T-helper 2 cell (primary cell): ENCODE measurements at places on chromosomes 2 and 18.

- DNase-seq: no peak
Measured at GRCh38 chr2:51213826-51214225, 181.9 kb upstream of the NRXN1 start.

GRCh38 chr2:30866974-30867373, 59.7 kb upstream of the CAPN13 start:
- DNase-seq: no peak

- no peak for DNase-seq
Measured at GRCh38 chr2:53216805-53217204, 550.8 kb upstream of the CHAC2 start.

GRCh38 chr2:37551783-37552182, 119.7 kb downstream of the CDC42EP3 start:
- no peak for DNase-seq

GRCh38 chr2:237774811-237775553, 23.6 kb upstream of the RBM44 start:
- no peak for DNase-seq

- no peak for DNase-seq
Measured at GRCh38 chr2:215862351-215862771, 151.0 kb downstream of the MREG start.

GRCh38 chr2:101388232-101388631, 929 bp upstream of the CREG2 start:
- DNase-seq: no peak

DNA sequence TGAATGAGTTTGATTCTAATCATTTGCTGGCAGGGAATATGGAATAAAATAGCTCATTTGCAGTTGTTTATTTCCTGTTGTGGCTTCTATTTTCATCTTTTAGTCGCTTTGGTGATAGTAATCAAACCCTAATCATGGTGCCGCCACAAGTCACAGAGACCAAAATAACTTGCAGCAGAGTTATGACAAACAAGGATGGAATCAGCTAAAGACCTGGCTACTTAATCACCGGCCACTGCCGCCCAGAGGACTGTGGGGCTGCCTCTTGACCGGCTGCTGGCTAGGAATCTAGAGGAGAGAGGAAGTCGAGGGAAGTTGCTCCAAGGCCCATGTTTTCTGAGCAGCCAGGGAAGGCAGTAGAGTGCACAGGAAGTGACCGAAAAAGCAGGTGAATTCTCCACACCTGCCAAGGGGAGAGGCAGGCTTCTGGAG, 5.1 kb upstream of the SMAD7 start:
- no peak for DNase-seq

DNA sequence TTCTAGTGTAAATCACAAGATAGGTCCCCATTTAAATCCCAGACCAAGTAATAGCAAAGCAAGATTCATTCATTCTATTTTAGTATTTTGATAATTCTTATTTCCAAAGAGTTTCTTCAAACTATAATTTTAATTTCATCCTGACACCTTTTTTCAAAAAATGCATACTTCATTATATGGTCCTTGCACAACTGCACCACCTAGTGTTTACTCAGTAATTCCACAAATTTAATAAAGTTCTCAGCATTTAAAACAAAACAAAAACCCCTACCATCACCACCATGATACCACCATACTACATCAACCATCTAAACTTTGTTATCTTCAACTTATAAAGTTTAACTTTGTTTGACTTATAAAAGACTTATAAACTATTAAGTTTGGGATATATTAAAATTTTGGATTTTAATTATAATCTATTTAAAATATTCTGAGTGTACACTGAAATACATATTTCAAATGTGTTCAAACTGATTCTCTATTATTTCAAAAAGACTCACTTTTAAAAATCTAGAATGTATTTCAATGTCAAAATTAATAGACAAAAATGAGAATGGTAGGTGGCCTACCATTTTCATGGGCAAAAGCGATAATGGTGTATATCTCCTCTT, 44.2 kb downstream of the WDPCP start:
- DNase-seq: no peak

DNA sequence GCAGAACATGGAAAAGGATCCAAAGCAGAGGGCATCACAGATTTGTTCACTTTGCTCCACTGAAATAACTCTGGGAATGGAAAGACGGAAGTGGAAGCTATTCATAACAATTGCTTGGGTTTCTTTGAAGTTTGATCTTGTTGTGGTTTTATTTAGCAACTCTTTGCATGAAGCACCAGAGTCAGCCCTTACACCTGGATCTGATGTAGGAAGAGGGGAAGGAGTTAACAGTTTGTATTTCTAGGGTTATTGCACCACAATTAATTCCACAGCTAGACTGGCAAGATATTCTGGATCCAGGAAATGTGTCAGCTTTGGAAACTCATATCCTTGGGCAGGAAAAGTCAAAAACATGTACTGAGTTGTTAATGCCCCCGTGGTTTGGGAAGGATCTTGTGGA, 1143.4 kb downstream of the CNTNAP5 start:
- no peak for DNase-seq

GRCh38 chr2:121345887-121346286, 60.9 kb upstream of the TFCP2L1 start:
- no peak for DNase-seq
